Stimulated activated CD4-positive, alpha-beta T cell treated with anti-CD3 and anti-CD28 coated beads, TNF-alpha, amount 100 ng/mL, for 1 hour (primary cell): ENCODE measurements at places on chromosomes 2 and 18.

- DNase-seq: no peak
Measured at GRCh38 chr18:7815787-7816186, 248.7 kb downstream of the PTPRM start.

GRCh38 chr2:108580050-108580449 lies 45.8 kb downstream of the LIMS1 start:
- DNase-seq: no peak

GRCh38 chr18:28204154-28204553 lies 27.2 kb upstream of the CDH2 start:
- no peak for DNase-seq

GRCh38 chr2:180799141-180799540 lies 181.3 kb upstream of the UBE2E3 start:
- no peak for DNase-seq

GRCh38 chr2:56318147-56318546 lies 134.4 kb downstream of the CCDC85A start:
- no peak for DNase-seq

DNA sequence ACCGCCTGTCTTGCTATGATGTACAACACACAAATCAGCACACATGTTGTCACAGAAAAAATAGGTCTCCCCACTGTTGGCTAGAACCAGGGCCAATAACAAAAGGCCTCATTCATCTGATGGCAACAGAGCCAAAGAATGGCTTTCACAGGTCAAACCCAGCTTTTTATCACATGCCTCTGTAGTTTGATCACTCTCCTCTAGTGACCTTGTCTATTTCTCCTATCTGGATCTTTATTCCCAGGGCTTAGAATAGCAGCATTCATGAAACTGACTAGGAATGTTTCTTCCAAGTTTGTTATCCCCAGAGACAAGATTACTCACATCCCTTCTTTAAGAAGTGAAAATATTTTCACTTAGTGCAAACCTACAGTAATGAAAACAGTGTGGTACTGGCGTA lies 285.8 kb upstream of the GYPC start:
- DNase-seq: no peak

GRCh38 chr2:96506907-96507240 lies 1.7 kb upstream of the NEURL3 start:
- DNase-seq: no peak

- DNase-seq: no peak
Measured at GRCh38 chr2:205574001-205574400, 108.3 kb upstream of the NRP2 start.

GRCh38 chr2:36366491-36367120 lies 11.0 kb downstream of the CRIM1 start:
- DNase-seq: no peak

- no peak for DNase-seq
Measured at GRCh38 chr2:8743261-8743660, 61.4 kb downstream of the ID2 start.

DNA sequence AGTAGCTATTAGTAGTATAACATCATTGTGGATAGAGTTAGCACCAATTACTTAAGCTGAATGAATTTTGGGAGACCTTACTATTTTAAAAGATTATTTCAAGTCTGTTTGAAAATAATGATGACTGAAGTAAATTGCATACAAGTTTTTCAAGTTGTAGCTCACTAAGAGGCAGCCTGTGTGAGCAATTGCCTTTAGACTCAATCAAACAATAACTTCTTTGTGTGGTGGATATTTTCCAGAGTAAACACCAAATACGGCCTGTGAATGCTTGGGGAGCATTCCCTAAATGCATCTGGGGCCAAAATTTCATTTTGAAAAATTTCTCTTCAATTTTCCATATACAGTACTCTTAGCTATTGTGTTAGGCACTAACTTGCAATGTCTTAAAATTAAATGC lies 7.9 kb downstream of the SERPINB12 start:
- DNase-seq: no peak

- no peak for DNase-seq
Measured at GRCh38 chr2:48448274-48449061, 81.5 kb upstream of the STON1 start.

- DNase-seq: no peak
Measured at GRCh38 chr2:205129531-205129930, 552.8 kb upstream of the NRP2 start.

- DNase-seq: no peak
Measured at GRCh38 chr2:218383892-218384519, 1.9 kb downstream of the SLC11A1 start.

DNA sequence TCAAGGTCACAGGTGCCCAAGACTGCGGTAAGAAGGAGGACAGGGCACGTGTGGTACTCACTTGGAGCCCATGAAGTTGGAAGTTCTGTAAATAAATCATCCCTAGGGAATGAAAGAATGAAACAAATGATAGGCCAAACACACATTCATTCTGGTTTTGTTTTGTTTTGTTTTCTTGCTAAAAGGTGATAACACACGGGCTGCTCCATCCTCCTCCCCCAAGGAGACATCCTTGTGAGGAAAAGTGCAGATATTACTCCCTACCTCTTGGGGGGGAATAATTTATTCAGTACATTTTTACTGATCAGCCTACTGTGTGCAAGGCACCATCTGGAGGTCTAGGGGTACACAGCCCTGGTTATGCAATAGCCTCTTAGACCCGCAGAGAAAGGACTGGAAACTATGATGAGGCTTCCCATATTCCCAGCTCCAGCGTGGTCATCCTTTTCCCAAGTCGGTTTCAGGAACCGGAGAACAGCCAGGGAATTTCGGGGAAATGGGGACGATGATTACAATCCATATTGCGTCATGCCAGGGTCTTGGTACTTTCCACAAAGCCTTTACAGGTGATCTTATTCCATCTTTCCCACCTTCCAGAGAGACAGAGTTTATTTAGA lies 6.3 kb downstream of the RAX start:
- no peak for DNase-seq

DNA sequence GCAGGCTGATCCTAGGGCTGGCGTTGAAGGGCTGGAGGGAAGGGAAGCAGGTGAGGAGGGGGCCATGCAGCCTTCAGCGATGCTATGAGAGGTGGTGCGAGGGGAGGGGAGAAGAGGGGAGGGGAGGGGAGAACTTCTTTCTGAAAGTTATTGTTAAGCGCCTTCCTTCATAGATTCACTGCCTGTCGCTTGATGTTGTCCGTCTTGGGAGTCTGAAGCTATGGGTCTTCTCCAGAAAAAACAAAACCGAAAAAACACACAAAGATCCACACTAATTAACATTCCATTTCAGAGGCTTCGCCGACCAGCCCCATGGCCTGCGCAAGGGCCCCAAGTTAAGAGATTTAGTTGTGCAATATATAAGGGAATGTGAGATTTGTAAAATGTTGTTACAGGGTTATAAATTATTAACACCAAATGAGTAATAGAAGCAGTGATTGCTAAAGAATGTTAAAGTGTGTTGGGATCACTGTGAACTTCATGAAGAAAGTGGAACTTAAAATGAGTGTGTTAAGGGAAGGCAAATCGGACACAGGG lies 758 bp downstream of the CFAP221 start:
- DNase-seq: no peak

DNA sequence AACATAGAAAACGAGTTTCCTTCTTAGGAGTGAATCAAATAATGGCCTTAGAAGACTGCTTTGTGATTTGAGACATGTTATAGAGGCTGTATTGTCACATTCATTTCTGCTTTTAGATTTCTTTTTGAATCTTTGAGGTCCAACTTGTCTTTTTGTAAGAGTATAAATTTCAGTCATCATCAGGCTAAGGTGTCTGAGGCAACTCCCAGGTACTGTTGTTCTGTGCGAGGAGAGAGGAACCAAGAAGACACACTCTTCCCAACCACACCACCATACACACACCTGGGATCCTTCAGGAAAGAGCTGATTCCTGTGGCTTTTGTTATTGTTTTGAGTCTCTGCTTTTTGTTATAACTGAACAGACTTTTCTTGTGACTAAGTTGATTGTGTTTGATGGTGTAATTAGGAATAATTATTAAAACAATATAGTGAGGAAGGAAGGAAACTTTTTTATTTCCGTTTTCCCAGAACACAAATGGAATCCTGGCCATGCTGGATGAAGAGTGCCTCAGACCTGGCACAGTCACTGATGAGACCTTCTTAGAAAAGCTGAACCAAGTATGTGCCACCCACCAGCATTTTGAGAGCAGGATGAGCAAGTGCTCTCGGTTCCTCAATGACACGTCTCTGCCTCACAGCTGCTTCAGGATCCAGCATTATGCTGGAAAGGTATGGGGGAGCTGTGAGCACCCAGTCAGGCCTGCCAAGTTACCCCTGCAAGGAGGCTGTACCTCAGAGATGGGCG lies 140.4 kb downstream of the MYO1B start:
- DNase-seq: no peak

GRCh38 chr2:33278245-33278943 lies 198.1 kb upstream of the RASGRP3 start:
- DNase-seq: no peak

- DNase-seq: no peak
Measured at GRCh38 chr18:66156946-66157687, 406.3 kb downstream of the CDH7 start.

DNA sequence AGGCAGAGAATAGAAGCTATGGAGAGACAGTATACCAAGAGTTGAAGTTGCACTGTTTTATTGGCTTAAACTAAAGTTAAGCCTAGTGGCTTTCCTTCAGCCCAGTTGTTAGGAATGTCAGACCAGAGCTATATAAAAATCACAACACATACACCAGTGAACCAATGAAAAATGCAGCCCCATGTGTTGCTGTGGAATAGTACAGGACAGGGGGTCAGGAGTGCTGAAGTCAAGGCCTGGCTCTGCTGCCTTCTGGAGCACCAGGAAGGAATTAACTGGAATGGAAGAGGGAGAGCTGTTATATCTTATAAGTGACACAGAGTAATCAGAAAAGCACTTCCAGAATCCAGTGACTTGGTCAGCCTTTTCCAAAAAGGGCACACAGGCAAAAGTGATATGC lies 58.9 kb downstream of the OSR1 start:
- DNase-seq: no peak
